GM20000 (cell line): ENCODE measurements at places on chromosomes 4 and X.

DNA sequence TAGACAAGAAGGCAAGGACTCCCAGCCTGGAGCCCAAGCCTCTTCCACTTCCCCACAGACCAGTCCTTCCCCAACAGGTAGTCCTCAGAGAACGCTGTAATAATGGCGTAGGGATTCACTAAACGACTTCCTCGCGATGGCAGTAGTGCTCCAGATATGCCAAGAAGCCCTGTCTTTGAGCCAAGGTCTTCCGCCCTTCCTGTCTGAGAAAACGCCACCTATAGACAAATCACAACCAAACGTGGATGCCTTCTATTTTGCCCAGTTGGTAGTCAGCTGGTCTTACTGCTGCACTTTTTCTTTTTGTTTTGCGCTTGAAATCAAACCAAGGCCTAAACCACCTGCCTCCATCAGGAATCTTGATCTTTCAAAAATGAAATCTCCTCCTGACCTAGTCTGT, 203.3 kb downstream of the OR13H1 start:
- DNase-seq: no peak

GRCh38 chrX:107741404-107741790, 34.2 kb downstream of the TSC22D3 start:
- DNase-seq: no peak

- no peak for DNase-seq
Observed at GRCh38 chr4:2172627-2173231, 69.2 kb downstream of the HAUS3 start.

- peak; percentile 20 for DNase-seq
Observed at GRCh38 chr4:163587867-163588266, 93.4 kb downstream of the TMA16 start.

DNA sequence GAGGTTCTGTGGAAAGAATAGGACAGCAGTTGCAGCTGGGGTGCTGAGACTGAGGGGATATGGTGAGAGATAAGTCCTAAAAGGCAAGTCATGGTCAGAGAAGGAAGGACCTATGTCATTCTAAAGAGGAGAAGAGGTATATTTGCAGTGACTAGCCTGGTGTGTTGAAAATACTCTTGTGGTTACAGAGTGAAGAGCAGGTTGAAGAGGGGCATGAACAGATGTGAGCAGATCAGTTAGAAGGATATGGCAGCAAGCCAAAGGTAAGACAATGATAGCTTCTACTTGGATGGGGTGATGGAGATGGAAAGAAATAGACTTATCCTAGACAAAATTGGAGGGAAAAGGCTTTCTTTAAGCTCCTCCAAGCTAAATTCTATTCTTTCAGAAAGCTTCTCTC, 469.8 kb upstream of the CPEB2 start:
- DNase-seq: no peak

DNA sequence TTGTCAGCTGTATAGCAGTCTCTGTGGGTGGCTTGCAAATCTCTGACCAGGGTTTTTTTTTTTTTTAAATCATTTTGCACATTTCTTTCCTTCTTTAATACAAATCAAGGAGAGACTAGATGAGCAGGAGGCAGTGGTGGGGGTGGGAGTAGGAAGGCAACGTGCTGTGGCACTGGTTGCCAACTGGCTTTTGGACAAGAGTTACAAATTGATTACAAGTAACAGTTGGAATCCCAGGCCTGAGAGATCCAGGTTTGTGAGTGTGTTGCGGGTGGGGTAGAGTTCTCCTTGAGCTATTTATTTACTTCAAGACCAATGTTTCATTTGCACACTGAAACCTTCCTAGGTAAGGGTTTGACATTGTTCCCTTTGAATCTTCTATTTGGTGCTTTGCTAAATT, 325.3 kb downstream of the AFF2 start:
- no peak for DNase-seq

- no peak for DNase-seq
Observed at GRCh38 chr4:95231681-95232080, 317.1 kb downstream of the UNC5C start.

- no peak for DNase-seq
Observed at GRCh38 chr4:73429118-73429517, 6.9 kb upstream of the AFP start.

GRCh38 chrX:129632443-129632842, 22.3 kb downstream of the APLN start:
- DNase-seq: no peak

DNA sequence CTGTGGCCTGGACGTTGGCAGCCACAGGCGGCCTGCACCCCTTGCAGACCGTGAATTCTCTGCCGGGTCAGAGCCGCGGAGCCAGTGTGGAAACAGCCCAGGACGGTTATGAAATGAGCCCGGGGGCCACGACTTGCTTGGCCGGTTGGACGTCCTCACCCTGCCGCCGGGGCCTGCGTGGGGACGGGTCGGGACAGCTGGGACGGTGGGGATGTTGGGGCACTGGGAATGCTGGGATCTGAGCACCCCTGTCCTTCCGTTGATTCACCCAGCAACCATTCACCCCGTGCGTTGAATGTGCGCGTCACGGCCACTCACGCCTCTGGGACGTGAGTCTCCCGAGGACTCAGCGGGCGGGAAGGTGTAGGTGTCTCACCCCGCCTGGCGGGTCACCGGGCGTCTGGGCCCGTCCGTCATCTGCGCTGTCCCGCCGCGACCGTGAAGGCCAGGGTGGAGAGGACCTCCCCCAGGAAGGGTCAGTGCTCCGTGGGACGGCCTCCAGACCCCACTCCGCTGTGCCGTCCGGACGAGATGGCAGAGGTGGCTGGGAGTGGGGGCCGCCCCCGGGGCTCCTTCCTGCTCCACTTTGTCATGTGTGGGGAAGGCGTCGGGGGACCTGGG, 4.5 kb upstream of the PLCXD1 start:
- DNase-seq: peak; percentile 56

- DNase-seq: no peak
Observed at GRCh38 chr4:65139998-65140397, 530.3 kb downstream of the EPHA5 start.

- DNase-seq: no peak
Observed at GRCh38 chrX:53882331-53882730, 161.9 kb downstream of the PHF8 start.

- no peak for DNase-seq
Observed at GRCh38 chrX:1700757-1701156, 85.9 kb downstream of the ASMT start.

- no peak for DNase-seq
Observed at GRCh38 chrX:76026751-76027150, 146.1 kb upstream of the PBDC1 start.

GRCh38 chr4:39522068-39522467, 5.2 kb downstream of the UGDH start:
- no peak for DNase-seq

DNA sequence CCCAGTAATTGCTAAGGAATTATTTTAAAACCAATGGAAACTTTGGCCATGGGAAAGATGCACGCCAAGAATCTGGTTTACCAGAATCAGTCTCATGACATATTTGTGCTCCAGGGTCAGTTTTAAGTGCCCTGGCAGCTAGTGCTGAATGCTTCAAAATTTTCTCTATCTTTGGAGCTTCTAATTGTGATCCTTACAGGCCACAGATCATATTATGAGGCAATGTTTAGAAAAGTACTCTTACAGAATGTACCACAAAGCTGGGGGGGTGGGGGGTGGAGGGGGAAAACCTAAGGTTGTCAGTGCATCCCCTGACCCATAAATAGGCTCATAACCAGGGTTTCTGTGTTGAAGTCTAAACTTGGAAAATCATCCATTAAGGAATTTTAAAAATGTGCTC, 514.5 kb downstream of the INPP4B start:
- DNase-seq: no peak

- DNase-seq: no peak
Observed at GRCh38 chr4:76811604-76812412, 86.1 kb downstream of the SOWAHB start.

DNA sequence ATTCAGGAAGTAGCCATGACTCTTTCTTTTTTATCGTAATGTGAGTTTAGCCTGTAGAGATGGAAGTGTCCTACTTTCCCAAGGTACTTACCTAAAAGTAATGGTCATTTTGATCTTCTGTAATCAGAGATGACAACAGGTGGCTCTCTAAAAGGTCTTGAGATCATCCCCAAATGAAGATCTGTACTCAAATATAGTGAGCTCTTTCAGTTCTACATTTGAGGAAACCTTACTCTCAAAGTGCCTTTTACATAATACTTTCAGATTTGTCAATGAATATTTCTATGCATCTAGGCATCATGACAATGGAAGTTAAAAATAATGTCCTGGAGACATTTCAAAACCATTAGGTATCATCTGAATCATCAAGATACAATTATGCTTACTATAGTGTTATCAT, 17.2 kb upstream of the MND1 start:
- DNase-seq: peak; percentile 19

DNA sequence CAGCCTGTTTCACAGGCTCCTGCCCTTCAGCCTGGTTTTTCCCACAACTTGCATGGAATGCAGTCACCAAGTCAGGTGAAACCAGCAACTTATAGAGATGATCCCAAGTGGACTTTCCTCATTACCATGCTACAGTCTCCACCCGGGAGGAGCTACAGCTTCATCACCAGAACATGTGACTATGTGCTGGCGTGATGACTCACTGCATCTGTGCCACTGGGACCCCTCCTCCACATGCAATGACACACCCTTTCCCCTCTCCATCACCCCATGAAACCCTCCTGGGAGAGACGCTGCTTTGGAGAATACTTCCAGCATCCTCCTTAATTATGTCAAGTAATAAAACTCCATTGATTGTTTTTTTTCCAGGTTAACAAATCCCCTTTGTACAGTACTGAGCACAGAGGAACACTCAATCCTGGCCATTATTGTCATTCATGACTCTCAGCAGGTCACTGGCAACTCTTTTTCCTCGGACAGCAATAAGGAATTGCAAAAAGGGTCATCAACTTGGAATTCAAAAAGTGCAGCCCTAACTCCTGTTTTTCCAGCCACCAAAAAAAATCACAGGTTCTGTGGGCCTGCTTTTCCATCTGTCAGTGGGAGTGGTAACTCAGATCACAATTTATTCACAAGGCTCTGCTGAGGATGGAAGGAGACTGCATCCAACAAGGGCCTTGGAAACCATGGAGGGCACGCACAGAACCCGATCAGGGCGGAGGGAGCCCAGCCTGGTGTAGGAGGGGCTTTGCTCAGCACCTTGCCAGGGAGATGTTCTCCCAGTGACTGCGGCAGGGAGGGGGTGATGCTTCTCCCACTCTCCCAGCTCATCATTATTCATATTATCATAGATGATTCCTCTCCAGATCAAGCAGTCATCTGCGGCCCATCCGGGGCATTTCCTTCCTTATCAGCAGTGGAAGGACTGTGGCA, 17.4 kb downstream of the QDPR start:
- DNase-seq: no peak

DNA sequence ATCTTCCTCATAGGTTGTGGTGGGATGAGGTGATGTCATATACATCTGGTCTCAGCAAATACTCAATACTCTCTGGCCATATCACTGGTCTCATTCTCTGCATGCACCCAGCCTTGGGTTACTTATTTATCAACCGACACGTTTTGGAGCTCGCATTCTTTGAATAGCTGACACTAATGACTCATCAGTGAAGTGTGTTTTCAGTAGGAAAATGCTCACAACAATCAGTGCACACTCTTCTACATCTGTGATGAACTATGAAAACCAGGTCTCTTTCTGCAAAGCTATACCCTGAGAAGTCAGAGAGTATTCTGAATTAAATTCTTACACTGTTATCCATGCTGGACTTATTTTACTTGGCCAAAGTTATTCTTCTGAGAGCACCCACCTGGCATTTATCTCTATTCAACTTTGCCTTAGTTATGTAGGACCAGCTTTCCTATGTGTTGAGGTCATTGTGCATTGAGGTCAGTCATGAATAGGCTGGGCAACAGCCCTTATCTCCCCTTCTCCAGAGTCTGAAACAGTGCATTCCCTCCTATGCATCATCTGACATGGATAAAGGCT, 58.7 kb upstream of the DHX15 start:
- DNase-seq: no peak
